ENCODE measurements at places on chromosomes 7 and 10. TPM values are rescaled to one million over a fixed set of nuclear protein-coding genes. Genes with fewer than 3 reads are reported as not detected.

UNCX gene
- total RNA-seq, result 15.5 TPM

GNAT3 gene
- 2.1 TPM for total RNA-seq

SCART1 gene
- 2.5 TPM for total RNA-seq

CYP26C1 gene
- 9.5 TPM for total RNA-seq

PUS7 gene
- total RNA-seq, result 12.2 TPM

Measured in cerebellum (tissue), 4 donors.